Activated CD8-positive, alpha-beta memory T cell treated with anti-CD3 and anti-CD28 coated beads for 1 hour (primary cell): ENCODE measurements at places on chromosomes 2 and 18.

GRCh38 chr2:110204408-110205385 lies at the start of gene NPHP1:
NPHP1 (minus strand) TSS chr2:110205013; CDS start chr2:110204968, 45 bp downstream.
- peak; percentile 63 for DNase-seq

- DNase-seq = no peak
Observed at GRCh38 chr2:105373895-105374401, 24.9 kb downstream of the FHL2 start.

DNA sequence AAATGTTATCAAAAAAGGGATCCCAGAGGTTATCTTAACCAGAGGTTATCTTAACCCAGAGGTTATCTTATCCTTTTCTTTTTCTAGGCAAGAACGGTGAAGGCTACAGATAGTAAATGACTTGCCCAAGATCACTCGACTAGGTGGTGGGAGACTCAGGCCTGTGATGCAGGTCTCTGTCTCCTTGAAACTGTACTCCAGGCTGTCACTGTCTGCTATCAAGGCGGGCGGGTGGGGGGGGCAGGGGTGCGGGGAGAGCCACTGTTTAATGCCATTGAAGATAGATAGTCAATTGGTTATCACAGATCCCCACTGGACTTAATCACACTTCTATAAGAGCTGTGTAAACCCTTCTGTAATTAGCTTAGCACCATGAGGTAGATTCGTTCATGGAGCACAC lies 315.9 kb upstream of the TCF4 start:
- no peak for DNase-seq

- no peak for DNase-seq
Observed at GRCh38 chr2:218959761-218960308, 369 bp downstream of the CDK5R2 start.

DNA sequence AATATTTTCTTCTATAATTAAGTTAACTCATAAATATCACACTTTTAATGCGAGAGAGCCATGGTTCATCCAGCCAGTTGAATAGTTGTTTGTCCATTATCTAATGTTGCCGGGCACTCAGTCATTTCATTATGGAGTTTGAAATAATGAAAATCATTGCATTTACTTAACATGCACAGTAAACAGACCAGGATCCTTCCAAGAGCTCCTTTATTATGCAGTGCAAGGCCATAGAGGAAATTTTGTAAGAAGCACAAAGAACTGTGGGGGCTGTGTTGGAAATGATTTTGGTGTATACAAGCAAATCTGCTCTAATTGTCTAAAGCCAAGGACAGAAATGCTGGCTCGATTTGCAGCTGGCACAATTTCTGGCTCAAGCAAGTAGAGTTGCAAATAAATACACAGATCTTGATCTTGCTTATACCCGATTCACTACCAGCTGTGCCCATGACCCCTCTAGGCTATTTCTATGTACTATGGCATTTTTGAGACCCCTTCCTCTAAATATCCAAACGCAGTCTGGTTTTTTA lies 400.3 kb upstream of the HNRNPA3 start:
- DNase-seq = no peak

GRCh38 chr2:150624001-150624401 lies 136.5 kb upstream of the RND3 start:
- no peak for DNase-seq
